ENCODE measurements at places on chromosomes 5 and 9. TPM values are rescaled to one million over a fixed set of nuclear protein-coding genes. Genes with fewer than 3 reads are reported as not detected.

DNA sequence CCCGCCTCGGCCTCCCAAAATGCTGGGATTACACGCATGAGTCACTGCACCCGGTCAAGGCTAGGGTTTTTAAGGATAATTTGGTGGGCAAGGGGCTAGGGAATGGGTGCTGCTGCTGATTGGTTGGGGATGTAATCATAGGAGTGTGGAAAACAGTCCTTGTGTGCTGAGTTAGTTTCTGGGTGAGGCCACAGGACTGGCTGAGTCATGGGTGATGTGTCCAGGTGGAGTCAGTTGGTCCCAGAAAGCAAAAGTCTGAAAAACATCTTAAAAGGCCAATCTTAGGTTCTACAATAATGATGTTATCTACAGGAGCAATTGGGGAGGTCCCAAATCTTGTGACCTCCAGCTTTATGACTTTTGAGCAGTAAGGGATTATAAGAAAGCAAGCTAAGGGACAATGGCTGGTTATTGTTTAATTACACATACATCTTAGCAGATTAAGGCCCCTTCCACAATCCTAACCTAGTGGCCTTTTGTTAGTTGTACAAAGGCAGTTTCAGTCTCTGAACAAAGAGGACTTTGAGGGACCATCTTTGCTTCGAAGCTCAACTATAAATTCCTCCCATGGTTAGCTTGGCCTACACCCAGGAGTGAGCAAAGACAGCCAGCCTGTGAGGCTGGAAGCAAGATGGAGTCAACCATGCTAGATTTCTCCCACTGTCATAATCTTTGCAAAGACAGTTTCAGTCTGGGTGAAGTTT, 5.5 kb upstream of the AOPEP start:
- peaks cover 2% of the 10 kb centered on the region for H3K4me1 ChIP-seq
- H3K27me3 ChIP-seq: no peaks in the 10 kb centered on the region
- no peak for DNase-seq

DNA sequence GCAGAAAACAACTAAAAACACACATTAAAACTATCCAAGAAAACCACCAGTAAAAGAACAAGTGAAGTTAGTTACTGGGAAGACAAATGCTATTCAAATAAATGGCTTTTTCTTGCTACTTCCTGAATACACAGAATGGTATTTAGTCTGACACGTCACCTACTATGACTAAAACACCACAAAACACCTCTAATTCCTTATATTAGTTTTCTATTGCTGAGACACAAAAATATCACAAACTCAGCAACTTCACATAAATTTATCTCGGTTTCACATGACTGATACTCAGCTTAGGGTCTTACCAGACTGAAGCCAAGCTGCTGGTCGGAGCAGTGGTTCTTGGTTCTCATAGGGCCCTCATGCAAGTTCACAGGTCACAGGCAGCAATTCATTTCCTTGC, 5.4 kb downstream of the DMAC1 start:
- no peak overlapping the region for H3K27ac ChIP-seq
- H3K4me3 ChIP-seq: no peak overlapping the region
- no peak for DNase-seq
- H3K27me3 ChIP-seq: no peaks in the 10 kb centered on the region
- H3K36me3 ChIP-seq: peaks cover 7% of the 10 kb centered on the region

The SCGB3A2 gene
- not detected for total RNA-seq

DNA sequence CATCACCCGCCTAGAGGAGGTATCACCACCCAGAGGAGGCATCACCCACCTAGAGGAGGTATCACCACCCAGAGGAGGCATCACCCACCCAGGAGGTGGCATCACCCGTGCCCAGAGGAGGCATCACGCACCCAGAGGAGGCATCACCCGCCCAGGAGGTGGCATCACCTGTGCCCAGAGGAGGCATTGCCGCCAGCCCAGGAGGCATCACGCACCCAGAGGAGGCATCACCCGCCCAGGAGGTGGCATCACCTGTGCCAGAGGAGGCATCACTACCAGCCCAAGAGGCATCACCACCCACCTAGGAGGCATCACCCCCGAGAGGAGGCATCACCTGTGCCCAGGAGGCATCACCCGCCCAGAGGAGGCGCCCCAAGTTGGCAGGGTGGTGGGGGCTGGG, 2.6 kb downstream of the NOTCH1 start:
- no peak for DNase-seq
- no peak overlapping the region for H3K4me3 ChIP-seq
- H3K27ac ChIP-seq: no peak overlapping the region
- H3K36me3 ChIP-seq: peaks cover 7% of the 10 kb centered on the region
- H3K4me1 ChIP-seq: peaks cover 36% of the 10 kb centered on the region

The HSD17B3 gene
- total RNA-seq: 4.9 TPM

The LCP2 gene
- 56.9 TPM for total RNA-seq

GRCh38 chr5:67483453-67484030, 286.9 kb upstream of the CD180 start:
- no peaks in the 10 kb centered on the region for H3K27me3 ChIP-seq
- no peak overlapping the region for H3K27ac ChIP-seq
- H3K4me1 ChIP-seq: no peaks in the 10 kb centered on the region
- no peak overlapping the region for H3K4me3 ChIP-seq

- H3K27me3 ChIP-seq: no peaks in the 10 kb centered on the region
- H3K4me3 ChIP-seq: peak overlapping the region; percentile 65
- no peak for DNase-seq
These were observed 13.6 kb upstream of the GM2A start for GRCh38 chr5:151239237-151239861.

DNA sequence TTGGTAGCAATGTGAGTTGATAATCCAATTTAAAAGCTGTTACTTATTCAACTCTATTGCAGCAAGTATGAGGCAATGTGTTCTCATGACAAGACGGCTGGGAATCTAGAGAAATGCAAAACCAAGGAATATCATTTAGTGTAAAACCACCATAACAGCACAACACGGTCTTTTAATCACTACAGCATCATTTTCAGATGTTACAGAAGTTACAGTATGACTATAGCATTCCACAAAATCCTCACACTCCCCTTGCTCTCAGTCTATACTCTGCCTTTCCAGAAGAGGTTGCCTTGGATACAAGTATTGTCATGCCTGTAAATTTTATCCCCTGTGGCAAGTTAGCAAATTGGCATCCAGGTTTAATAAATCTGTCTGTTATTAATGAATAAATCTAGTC, 28.6 kb upstream of the TAS2R1 start:
- peaks cover 4% of the 10 kb centered on the region for H3K4me1 ChIP-seq
- no peaks in the 10 kb centered on the region for H3K36me3 ChIP-seq
- DNase-seq: no peak
- H3K27ac ChIP-seq: no peak overlapping the region

The SMIM15 gene
- 23.9 TPM for total RNA-seq

GRCh38 chr9:73118286-73118685, 33.4 kb upstream of the ANXA1 start:
- no peak for DNase-seq
- H3K27ac ChIP-seq: no peak overlapping the region
- no peaks in the 10 kb centered on the region for H3K27me3 ChIP-seq
- no peak overlapping the region for H3K4me3 ChIP-seq

The AMBP gene
- not detected for total RNA-seq

The HACD4 gene
- total RNA-seq: 2.0 TPM

DNA sequence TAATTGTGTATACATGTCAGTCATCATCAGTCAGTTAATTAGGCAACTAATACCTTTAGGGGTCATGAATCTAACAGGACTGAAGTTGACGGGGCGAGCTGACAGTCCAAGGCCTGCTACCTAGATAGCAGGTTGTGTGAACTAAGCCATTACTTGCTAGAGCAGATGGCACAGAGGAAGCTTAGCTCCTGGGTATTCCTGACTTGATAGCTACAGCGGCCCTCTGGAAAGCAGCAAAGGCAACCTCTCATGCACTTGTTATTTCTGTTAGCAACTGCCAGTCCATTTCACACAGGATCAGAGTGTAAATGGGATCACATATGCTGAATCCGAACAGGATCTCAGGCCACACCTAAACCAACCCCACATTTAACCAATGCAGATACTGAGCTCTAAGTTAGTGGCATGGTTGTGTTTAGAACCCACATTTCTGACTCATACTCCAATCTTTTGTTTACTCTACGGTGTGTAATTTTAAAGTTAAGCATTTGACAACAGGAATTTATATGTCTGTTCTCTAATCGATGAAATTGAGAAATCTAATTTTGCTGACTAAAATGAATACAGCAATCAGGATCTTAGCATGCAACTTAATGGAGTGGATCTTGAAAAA, 521.3 kb upstream of the ZNF608 start:
- H3K36me3 ChIP-seq: no peaks in the 10 kb centered on the region
- H3K27me3 ChIP-seq: no peaks in the 10 kb centered on the region
- no peak overlapping the region for H3K4me3 ChIP-seq

- no peaks in the 10 kb centered on the region for H3K4me1 ChIP-seq
- no peak overlapping the region for H3K27ac ChIP-seq
- no peak overlapping the region for H3K4me3 ChIP-seq
- DNase-seq: no peak
These were observed 126.0 kb upstream of the FAM120A start for GRCh38 chr9:93325307-93326035.

DNA sequence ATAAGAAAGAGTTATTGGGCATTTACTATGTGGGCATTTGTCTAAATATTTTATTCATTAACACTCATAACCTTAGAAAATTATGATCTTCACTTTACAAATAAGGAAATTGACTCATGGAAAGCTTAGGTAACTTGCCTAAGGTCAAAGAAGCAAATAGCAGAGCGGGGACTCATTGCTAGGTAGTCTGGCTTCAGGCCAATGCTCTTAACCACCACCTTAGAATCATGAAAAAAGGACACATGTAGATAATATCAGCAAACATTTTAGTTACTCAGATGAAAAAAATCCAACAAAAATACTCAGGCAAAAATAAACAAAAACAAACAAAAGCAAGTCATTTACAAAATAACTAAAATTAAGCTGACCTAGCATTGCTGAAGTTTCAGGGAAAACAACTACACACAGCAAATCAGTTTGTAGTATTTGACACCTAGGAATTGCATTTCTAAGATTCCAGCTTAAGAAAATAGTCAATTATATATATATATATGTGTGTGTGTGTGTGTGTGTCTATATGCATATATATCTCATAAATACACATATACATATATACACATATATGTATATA, 166.0 kb downstream of the HMHB1 start:
- H3K4me3 ChIP-seq: no peak overlapping the region
- no peaks in the 10 kb centered on the region for H3K36me3 ChIP-seq
- no peaks in the 10 kb centered on the region for H3K4me1 ChIP-seq
- DNase-seq: no peak
- no peak overlapping the region for H3K27ac ChIP-seq

DNA sequence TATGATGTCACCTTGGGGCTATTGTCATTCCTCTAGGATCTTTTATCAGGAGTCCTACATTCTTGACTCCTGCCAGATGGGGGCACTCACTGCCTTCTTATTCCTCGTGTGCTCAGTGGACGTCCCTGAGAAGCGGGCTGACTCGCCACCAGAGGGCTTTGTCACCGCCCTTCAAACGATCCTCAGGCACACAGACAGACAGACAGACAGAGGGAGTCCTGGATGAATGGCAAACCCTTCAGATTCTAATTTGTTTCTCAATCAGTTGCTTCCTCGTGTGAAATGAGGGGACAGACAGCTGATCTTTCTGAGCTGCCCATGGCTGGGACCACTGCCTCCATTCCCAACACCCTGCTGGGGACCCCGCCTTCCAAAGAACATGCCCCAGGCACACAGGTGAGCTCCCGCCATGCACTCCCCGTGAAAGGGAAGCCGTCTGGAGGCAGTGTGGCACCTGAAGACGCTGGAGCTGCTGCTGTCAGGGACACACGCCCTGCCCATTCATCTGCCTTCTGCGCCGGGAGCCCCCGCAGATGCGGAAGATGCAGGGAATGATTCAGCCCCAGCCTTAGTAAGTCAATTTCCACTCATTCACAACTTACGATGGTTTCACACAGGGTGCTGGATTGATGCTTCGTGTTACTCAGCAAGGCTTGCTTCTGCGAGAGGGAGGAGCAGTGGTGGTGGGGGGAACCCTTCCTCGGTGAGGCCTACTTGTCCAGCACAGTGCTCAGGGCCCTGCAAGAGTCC, 24.9 kb upstream of the SH3PXD2B start:
- peak; percentile 34 for DNase-seq
- H3K27ac ChIP-seq: no peak overlapping the region
- H3K27me3 ChIP-seq: no peaks in the 10 kb centered on the region
- H3K4me3 ChIP-seq: no peak overlapping the region
- H3K36me3 ChIP-seq: no peaks in the 10 kb centered on the region

GRCh38 chr5:100643473-100643872, 108.3 kb downstream of the FAM174A start:
- H3K4me3 ChIP-seq: no peak overlapping the region
- no peaks in the 10 kb centered on the region for H3K27me3 ChIP-seq
- H3K36me3 ChIP-seq: no peaks in the 10 kb centered on the region
- DNase-seq: no peak

DNA sequence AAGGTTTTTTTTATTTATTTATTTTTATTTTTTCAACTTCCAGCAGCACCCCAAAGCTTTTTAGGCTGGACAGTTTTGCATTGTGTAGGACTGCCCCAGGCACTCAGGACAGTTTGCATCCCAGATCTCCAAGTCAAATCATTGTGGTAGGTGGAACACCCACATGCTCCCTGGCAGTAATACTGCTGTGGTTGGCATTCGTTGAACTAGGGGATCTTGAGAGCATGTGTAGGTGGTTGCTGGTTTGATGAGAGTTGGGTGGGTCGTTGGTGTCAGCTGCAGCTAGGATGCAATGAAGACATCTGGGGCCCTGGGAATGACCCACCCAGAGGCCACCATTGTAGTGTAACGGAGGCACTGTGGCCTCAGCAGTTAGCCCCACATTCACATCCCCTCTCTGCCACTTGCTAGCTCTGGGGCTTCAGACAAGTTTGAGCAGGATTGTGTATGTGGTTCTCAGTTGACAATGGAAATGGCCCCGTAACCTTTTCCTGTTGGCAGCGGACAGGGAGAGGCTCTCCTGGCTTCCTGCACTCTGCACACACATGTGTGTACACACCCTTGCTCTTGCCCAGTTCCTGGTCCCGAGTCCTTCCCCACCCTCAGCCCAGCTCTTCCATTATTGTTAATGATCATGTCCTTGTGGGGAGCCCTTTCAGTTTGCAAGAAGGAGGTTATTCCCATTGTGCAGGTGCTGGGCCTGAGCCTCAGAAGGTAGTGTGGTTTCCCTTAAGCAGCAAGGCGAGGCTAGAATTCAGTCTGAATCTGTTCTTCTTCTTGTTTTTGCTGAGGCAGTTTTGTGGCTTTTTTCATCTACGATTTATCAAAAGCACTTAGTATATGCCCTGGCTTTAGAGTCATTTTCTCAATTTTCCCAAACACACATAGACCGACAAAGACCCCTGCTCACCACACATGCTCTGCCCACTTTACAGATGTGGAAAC, 46.5 kb downstream of the PPARGC1B start:
- H3K4me1 ChIP-seq: no peaks in the 10 kb centered on the region
- no peak overlapping the region for H3K4me3 ChIP-seq
- H3K27ac ChIP-seq: no peak overlapping the region
- no peaks in the 10 kb centered on the region for H3K27me3 ChIP-seq
- no peak for DNase-seq
- H3K36me3 ChIP-seq: no peaks in the 10 kb centered on the region

- H3K27ac ChIP-seq: no peak overlapping the region
- H3K4me1 ChIP-seq: peaks cover 17% of the 10 kb centered on the region
- no peak for DNase-seq
- H3K36me3 ChIP-seq: no peaks in the 10 kb centered on the region
- H3K4me3 ChIP-seq: no peak overlapping the region
These were observed 100.2 kb downstream of the BRINP1 start for GRCh38 chr9:119268985-119269384.

- H3K27me3 ChIP-seq: no peaks in the 10 kb centered on the region
- H3K36me3 ChIP-seq: no peaks in the 10 kb centered on the region
These were observed 72.1 kb upstream of the XPA start for GRCh38 chr9:97769208-97769607.

The CCDC180 gene
- total RNA-seq: 5.8 TPM

GRCh38 chr9:114941376-114941775, 11.0 kb upstream of the TNFSF8 start:
- H3K27ac ChIP-seq: no peak overlapping the region
- no peak overlapping the region for H3K4me3 ChIP-seq
- peaks cover 8% of the 10 kb centered on the region for H3K4me1 ChIP-seq
- H3K27me3 ChIP-seq: no peaks in the 10 kb centered on the region
- no peak for DNase-seq

Measured in thoracic aorta (tissue), 2 donors.